ENCODE measurements at places on chromosomes 12 and 14.

DNA sequence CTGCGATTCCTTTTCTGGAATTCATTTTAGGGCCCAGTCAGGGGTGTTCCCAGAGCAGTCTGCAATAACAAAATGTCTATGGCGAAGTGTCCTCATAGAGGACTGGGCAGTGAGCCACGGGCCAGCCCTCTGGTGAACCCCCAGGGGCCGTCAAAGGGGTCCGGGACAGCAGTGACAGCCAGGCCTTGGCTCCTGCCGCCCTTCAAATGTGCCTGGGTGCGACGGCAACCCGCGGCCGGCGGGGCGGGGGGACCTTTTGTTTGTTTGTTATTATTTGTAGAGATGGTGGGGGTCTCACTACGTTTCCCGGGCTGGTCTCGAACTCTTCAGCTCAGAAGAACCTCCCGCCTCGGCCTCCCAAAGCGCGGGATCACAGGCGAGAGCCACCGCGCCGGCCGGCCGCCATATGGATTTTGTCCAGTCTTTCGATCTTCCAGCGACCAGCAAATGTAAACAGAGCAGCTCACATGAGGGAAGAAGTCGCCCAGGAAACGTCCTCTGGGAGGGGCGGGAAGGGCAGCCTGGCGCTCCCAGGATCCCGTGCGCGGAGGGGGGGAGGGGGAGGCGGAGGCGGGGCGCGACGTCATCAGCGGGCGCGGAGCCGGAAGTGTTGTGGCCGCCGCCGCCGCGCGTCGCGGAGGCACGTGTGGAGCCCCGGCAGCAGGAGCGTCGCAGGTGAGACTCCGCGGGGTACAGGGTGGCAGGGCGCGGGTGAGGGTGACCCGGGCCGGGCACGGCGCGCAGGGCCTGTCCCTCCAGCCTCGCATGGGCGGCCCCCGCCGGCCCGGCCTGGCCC is at the start of gene TRMT61A:
TRMT61A (plus strand) TSS at position 610 of the 796 bp plus-strand sequence. CDS start 783 bp downstream, outside the sequence.
- peak; percentile 88 for DNase-seq

DNA sequence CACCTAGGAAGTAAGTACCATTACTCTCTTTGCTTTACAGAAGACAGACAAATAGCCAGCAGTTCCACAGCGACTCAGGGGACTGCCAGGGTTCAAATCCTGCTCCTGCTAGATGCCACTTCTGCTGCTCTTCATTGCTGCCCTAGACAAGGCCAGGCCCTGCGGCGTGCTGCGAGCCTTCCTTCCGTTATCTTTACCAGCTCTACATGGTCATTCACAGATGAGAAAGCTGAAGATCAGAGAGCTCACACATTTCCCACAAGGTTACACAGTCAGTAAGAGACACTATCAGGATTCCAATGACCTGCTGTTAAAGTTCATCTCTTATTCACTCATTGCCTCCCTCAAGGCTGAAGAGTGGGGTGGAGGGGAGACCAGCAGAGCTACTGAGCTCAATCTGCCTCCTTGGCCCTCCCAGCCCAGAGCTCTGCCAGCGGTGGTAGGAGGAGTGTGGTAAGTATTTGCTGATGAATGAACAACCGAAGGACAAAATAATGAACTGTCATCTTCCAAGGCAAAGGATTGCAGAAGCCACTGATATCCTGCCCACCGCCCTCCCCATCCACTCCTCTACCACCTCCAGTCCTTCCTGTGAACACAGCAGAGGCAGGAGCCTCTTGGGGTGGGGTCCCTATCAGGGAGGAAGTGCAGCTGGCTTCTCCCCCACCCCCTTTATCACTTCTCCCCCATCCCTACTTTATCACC is 14.6 kb upstream of the HDAC7 start:
- no peak for DNase-seq

DNA sequence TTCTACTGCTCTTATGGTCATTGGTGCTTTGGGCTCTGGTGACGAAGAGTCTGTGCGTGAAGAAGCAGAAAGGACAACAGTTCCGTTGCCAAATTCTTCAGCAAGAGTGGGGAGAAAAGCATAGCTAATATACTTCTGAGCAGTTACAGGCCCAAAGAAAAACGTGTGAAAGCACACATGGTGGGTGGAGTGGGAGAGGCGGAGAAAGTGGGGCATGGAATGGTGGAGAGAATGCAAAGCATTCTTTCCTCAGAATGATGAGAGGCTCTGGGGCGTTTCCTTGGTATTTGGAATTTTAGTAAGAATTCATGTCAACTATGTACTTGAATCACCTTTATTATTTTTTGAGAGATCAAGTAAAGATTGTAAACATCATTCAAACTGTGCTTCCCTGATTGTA is 396.1 kb downstream of the NAV3 start:
- no peak for DNase-seq

- DNase-seq = no peak
Observed at GRCh38 chr12:112488257-112488876, 69.6 kb downstream of the PTPN11 start.

GRCh38 chr12:89781156-89781555 is 72.5 kb upstream of the ATP2B1 start:
- DNase-seq = no peak

DNA sequence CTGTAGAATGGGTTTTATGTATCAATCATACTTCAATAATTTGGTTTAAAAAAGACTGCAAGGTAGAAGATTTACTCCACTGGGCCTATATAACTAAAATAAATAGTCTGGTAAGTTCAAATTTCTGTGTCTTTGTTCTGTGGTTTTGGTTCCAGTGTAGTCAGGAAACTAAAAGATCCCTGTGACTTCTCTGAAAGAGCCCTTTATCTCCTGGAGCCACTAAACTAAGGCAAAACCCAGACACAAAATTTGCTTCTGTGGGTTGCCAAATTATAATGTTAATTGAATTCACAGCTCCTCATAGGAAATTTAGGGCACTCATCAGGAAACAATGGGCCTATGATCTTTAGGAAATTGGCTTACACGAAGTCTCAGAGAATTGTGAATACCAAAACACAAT is 1038.4 kb downstream of the GALC start:
- DNase-seq = no peak

- DNase-seq = peak; percentile 67
Observed at GRCh38 chr14:88013750-88014349, 8.9 kb downstream of the GPR65 start.

DNA sequence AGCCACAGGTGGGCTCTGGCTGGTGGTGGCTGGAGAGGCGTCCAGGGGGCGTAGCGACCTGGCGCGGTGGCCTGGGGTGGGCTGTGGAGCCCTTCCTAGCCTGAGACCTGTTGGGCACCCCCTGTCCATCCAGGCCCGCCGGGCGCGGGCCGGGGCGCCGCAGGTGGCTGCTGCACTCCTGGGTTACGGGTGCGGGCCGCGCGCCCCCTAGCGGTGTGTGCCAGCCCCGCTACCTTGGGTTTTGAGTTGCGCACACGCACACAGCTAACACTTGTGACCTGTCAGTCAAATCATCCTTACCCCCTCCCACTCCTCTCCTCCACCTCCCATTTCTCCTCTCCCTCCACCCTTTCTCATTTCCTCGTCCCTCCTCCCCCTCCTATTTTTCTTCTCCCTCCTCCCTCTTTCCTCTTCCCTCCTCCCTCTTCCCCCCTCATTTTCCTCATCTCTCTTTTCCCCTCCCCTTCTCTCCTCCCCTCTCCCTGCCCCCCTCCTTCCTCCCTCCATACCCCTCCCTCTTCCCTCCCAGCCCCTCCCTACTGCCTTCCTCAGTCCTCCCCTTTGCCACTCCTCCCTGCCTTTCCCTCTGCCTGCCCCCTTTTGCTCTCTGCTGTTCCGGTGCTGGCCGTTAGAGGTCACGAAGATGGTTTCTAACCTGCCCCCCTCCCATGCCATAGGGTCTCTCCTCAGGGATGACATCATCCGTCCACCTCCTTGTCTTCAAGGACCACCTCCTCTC is 2.3 kb downstream of the MEG3 start:
- peak; percentile 74 for DNase-seq

DNA sequence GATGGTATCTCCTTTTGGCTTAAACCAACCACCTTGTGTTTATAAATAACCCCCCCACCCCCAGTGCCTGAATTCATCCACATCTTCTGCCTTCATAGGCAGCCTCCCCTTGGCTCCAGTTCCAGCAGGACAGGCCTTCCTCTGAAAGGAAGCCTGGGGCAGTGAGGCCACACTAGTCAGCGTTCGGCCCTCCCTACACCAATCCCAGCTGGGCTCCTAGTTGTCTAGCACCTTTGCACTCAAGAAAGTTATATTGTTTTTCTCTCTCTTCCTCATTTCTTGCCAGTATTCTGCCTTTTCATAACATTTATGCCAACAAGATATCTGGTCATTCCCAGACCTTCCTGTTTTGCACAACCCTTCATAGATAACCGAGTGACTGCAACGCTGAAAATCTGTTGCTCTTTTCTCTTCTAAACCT is 73.1 kb upstream of the ACTN1 start:
- DNase-seq = no peak

DNA sequence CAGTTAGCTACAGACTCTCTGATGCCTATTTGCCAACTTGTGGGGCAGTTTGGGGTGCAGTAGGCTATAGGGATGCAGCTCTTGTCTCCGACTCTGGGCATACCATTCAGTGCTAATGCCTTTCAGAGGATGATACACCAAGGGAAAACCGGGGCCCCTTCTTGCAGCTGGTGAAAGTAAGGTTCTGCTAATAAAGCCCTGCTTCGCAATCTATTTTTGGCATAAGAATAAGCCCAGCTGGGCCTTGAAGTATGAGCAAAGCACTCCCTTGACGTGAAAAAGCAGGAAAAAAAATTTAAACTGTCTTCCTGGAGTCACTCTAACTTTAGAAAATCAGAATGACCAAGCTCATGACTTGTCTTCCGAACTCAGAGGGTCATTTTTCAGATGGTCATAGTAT is 124.1 kb upstream of the RBM19 start:
- no peak for DNase-seq

DNA sequence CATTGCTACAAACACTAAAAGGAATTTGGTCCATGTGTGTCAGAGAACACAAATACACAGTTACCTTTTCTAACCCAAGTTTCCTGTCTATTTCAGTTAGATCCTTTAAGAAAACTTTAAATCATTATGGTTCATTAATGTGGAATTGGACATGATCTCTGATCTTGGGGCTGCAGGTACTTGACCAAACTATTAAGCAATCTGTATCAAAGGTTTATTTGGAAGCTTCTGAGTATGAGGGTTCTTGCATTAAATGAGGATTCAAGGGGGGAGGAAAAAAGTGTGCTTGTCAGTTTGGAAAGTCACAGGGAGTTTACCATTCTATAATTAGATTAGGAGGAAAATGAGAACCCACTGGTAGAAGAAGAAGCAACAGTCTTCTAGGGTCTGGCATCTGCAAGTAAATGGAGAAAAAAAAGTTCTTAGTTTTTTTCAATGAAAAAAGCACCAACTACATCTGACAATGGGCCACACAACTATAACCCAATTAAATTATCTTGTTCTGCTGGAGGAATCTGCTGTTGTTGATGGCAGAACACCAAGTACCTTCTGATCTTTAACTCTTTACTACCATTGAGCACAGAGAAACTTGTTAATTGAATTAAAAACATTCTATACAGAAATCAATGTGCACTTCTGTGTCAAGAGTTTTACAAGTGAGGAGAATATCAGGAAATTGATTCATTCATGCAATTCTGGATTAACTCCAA is 17.5 kb downstream of the GTSF1 start:
- no peak for DNase-seq

DNA sequence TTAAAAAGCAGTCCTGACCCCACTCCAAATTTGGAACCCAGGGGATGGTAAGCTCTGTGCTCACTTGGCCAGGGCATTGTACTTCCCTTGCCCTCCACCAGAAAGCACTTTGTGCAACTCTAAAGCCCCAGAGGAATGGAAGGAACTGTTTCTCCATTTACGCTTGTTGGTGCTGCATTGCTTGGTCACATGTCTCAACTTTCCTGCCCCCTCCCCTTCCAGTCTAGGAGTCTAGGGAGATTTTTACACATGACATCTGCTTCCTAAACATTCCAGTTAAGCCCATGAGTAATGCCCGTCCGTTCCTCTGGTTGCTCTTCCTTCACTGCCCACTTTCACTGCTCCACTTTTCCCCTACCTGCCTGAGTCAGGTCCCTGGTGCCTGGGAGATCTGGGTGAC is 92.6 kb upstream of the MAP1LC3B2 start:
- peak; percentile 58 for DNase-seq

- no peak for DNase-seq
Observed at GRCh38 chr14:27049701-27050100, 451.9 kb upstream of the NOVA1 start.

DNA sequence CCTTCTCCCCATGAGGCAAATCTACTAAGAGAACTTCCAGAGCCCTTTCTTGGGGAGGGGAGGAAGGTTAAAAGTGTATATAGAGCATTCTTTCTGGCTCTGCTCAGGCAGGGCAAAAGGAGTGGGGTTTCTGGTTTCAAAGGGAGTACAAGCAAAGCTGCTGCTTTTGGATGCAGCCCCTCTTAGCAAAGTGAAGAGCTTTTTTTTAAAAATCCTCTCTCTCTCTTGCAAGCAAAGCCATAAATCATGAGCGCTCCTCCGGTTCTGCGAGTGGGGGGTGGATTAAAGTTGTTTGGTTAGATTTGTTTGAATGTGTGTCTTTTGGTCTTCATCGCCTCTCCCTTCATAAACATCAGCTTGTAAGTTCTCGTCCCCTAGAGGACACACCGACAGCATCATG is 546.6 kb upstream of the TBX3 start:
- DNase-seq = peak; percentile 64

DNA sequence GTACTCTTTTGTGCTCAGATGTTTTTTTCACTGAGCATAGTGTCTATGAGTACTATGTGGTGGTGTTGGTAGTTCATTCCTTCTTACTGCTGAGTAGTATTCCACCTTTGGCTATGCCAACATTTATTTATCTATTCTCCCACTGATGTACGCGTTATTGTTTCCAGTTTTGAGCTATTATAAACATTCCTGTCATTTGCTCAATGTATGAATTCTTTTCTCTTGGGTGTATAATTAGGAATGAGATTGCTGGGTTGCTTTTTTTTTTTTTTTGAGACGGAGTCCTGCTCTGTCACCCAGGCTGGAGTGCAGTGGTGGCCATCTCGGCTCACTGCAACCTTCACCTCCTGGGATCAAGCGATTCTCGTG is 37.5 kb upstream of the SLC2A3 start:
- no peak for DNase-seq

- no peak for DNase-seq
Observed at GRCh38 chr14:34027990-34028495, 77.2 kb upstream of the EGLN3 start.

- DNase-seq = peak; percentile 11
Observed at GRCh38 chr14:39265806-39266524, 32.2 kb downstream of the MIA2 start.

GRCh38 chr12:109455706-109456105 is 21.4 kb downstream of the KCTD10 start:
- no peak for DNase-seq

GRCh38 chr14:100605706-100606686 is 18.8 kb upstream of the BEGAIN start:
- no peak for DNase-seq

DNA sequence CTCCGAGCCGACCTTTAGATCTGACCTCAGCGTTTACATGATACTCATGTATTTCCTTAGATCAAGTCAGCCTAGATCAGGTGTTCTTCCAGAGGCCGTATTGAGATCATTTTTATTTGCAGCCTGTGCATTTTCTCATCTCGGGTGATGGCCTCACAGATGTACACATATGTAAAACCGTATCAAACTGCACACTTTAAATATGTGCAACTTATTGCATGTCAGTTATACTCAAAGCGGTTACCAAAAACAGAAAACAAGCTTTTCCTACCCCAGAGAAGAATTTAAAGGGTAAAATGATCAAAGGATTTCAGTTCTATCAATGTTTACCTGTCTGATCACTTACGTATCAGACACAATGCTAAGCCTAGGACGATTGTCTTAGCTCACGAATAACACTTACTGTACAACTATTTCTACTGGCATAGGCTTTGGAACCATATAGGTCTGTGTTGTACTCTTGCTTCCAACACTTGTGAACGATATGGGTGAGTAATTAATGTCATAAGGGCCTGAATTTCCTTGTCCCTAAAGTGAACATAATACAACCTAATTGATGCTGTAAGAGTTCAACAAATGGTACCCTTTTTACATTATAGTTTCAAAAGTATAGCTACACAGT is 628 bp upstream of the LLPH start:
- DNase-seq = no peak

Data from fibroblast of skin of abdomen (primary cell).